Kasumi-1 (cell line): ENCODE measurements at places on chromosomes 11 and 22.

GRCh38 chr11:2380396-2380795 lies 3.3 kb downstream of the CD81 start:
- DNase-seq, result no peak

DNA sequence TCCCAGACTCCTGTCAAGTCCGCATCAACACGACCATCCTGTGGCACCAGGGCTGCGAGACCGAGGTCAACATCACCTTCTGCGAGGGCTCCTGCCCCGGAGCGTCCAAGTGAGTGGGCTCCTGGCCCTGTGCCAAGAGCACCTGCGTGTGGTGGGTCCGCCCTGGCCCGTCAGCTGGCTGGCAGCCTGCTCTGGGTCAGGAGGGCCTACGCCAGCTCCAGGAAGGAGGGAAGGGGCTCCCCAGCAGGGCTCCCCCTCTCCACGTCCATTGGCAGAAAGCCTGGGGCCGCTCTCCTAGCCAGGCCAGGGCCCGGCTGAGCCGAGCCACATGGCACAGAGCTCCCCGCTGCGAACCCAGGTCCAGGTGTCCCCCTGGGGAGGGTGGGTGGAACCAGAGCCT lies 37.8 kb downstream of the MUC5B start:
- no peak for DNase-seq

DNA sequence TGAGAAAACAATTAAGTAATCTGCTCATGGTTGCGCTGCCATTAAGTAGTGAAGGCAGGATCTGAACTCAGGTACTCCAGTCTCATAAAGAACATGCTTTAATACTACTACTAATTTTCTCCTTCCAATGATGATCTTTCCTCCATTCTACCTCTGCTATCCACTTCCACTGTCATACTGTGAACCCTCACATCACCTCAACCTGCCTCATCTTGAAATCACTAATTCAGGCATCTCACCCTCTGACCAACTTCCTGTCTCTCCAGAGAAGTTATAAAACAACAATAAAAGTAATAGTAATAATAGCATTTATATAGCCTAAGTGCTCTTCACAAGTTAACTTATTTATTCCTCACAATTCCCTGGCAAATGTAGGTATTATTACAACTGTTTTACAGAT lies 57.1 kb upstream of the PSMA1 start:
- no peak for DNase-seq

DNA sequence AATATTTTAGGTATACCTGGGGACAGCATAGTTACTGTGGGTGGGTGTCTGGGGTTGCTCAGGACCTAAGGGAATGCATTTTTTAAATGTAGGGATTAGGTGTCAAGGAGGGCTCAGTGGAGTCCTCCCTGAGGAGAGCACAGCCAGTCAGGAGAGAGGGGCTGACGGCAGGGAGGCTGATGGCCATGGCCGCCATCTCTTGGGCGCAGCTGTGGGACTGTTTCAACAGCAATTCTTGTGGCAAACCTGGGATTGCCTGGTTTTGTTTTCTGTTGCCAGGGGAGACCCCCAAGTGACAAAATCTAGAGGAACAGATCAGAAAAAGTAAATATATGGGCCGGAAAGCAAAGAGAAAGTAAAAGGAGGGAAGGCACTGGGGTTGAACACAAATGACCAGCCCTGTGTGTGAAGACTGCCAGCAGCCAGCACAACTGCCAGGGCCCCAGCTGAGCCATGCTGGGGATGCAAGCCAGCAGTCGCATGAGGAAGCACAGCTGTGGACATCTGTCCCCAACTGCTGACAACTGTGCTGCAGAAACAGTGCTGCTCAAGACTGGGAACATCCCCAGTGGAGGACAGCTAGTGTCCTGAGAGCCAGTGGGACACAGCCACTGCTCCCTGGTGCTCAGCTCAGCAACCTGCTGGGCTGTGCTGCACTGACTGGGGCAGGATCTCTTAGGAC lies 10.5 kb downstream of the MIF start:
- DNase-seq, result no peak

DNA sequence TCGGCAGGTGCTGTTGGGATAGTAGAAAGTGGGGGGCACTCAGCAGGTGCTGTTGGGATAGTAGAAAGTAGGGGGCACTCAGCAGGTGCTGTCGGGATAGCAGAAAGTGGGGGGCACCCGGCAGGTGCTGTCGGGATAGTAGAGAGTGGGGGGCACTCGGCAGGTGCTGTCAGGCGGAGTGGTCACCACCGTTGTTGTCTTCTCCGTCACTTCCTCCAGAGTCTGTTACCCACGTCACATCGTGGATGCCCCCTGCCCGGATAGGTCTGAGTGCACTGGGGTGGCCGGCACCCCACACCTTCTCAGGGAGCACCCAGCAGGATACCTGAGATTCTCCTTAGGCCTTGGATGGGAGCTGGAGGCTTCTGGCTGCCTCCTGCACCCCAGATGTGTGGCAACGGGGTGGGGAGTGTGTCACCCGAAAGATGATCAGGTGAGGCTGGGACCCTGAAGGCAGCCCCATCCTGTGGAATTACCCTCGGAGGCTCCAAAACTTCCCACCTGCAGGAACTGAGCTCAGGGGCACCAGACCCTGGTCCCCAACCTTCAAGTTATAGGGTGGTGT lies 24.1 kb upstream of the KRTAP5-7 start:
- no peak for DNase-seq
